ENCODE measurements at places on chromosomes 7 and 10.

DNA sequence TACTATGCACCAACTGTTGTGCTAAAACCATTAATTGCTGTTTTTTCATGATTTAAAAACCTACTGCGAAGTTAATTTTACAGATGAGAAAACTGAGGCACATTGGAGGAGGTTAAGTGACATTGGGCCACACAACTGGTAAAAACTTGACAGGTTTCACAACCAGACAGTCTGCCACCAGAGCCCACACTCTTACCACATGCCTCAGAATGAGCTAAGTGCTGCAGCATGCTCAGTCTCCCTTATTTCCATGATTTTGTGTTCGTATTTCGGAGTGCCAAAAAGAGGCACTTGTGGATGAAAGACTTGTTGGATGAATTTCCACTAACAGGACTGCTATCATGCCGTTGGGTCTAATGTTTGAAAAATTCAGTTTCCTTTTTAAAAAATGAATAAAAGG, 77.4 kb downstream of the PCLO start:
- no peak for DNase-seq

DNA sequence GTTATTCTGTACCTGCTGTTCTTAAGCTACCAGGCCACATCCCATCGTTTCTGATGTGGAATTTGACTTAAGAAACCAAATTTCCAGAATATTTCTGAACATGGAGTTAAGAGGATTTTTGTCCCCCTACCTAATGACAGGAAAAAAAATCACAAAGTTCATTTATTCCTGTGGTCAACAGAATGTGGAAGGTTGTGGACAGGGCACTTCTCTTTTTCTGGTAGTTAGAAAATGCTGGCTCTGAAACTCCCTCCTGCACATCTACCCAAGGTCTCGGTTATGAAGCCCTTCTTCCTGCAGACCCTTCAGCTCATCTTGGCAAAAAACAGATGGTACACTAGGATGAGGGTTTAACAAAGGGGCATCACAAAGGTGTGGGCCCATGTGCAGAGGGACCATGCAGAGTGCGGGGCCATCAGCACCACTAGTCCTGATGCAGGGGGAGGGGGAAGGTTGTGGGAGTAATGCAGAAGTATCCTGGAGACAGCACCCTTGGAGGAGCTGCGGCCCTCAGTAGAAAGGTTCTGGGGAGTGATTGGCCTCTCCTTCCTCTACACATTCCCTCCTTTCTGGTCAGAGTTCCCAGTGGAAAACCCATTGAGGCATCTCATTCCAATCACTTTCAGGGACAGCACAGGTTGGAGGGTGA, 9.8 kb downstream of the ALOX5 start:
- no peak for DNase-seq

DNA sequence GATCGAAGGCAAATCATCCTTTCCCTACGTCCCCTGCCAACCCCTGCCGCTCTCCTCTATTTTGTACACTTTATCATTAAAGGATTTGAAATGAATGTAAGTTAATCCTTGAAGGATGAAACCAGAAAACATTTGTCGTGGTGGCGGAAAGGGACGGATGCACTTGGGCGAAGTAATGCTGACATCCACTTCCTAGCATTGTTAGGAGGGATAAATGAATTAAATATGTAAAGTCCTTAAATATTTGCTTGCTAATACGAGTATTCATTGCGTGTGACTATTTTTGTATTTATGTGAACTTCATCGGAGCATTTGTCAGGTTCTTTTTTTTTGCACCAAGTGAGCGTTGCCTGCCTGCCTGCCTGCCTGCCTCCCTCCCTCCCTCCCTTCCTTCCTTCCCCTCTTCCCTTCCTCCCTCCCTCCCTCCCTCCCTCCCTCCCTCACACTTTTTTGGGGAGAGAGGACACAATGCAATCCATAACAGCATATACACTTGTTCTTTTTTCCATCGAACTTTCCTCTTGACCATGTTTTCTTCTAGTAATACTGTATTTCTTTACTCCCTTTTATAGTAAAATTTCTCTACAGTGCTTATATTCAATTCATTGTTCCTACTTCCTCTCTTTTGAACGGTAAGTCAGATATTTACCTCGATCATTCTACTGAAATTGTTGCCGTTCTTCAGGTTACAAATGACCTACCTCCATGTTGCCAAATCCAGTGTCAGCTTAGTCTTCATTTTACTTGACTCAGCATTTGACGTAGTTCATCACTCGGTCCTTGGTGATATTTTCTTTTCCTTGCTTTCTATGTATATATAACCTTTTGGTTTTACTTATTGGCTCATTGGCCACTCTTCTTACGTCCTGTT, 831 bp downstream of the CCDC7 start:
- DNase-seq, result no peak

GRCh38 chr7:85287106-85287825, 100.4 kb upstream of the SEMA3D start:
- DNase-seq, result no peak

DNA sequence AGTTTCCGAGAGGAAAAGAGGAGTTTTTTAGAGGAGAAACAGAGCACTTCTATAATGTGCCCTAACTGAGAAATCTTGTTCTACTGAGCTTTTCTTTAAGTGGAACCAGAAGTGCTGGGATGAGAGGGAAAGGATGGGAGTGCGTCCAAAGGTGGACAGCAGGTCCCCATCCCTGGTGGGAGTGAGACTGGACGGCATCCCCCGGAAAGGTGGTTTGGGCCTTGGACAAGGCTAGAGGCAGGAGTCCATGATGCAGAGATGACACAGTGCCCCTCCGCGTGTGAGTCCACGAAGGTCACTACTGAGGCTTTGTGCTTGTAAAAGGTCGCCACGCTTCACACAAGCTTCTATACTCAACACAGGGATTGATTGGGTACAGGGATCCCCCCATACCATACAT, 6.1 kb upstream of the EN2 start:
- no peak for DNase-seq
